ENCODE measurements at places on chromosomes 7 and 10. TPM values are rescaled to one million over a fixed set of nuclear protein-coding genes. Genes with fewer than 3 reads are reported as not detected.

GRCh38 chr7:129499999-129500398 is 2.3 kb upstream of the SMKR1 start:
- DNase-seq = no peak

- DNase-seq = peak; percentile 38
Observed at GRCh38 chr10:97907830-97908229, 58.2 kb downstream of the GOLGA7B start.

DNA sequence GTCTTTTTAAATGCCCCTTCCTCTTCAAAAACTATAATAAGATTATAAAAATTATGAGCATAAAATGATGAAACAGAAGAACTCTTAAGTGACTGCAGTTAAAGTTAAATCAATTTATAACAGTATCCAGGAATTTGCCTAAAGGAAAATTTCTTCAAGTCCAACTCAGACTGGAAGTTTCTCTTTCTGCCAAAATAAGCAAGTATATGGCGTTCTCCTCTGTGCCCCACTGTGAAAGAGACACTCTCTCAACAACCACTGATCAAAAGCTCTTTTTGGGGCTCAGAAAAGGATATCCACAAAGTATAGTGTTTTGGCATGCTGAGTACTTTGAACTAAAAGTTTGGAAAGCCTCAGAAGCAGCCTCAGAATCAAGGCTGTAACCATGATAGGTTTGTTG is 139.9 kb downstream of the SKIDA1 start:
- no peak for DNase-seq

GRCh38 chr7:158141806-158142518 is 445.7 kb downstream of the PTPRN2 start:
- DNase-seq = peak; percentile 69

DNA sequence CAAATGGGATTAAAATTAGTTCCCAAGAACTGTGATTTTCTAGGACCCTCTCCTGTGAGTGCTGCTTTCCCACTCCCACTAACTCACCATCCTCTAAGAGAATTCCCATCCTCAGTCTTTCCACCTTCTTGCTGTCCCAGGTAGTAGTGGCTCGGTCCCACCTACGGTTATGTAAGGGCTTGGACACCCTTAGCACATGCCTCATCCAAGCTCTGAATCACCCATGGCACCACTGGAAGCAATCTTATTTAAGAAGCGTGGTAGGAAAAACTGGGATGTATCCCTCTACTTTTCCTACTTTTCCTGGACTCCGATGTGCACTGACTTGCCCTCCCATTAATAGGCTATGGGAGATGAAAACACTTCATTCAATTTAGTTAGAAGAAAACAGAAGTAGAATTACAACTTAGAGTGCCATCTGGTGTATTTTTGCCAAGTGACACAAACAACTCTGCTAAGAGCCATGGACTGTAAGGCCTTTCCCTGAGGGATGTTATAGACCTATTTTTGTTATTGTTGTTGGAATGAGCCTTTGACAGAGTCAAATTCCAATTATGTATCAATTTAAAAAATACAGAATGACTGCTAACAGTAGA is 13.7 kb upstream of the ANKRD22 start:
- no peak for DNase-seq

DNA sequence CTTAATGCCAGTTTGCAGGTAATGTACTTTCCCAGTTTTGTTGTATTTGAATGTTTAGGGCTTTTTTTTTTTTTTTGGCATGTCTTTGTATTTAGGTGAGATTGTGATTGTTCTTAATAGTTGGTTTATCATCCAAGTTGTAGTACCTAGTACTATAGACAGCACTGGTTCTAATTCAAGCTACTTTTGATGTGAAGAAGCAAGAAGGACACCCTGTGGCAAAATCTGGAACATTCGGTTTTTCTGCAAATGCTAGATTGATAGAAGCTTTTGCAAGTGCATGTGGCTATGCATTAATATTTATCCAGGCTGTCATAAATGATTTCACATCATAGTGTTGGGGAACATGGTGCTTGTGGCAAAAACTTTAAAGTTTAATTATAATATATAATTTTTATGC is 248.9 kb downstream of the FOXP2 start:
- DNase-seq = no peak

DNA sequence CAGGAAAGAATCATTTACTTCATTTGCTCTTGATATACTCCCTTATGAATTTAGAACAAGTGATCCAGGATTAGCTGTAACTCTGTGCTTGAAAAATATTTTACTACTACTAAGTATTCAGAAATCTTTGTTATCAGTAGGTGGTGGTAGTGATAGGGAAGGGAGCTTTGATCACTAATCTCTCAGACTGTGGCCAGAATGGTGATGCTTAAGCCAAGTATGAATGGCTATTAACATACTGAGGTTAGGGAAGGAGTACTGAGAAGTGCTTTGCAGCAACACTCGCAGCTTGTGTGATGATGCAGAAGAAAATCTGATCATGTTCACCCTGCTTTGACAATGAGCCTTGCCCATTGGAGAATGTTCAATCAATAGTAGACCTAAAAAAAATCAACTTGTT is 29.3 kb downstream of the AP3M1 start:
- no peak for DNase-seq

GRCh38 chr7:45106-46090 is 147.0 kb upstream of the FAM20C start:
- DNase-seq = peak; percentile 32

GRCh38 chr10:56091872-56092271 is 269.2 kb downstream of the ZWINT start:
- no peak for DNase-seq

DNA sequence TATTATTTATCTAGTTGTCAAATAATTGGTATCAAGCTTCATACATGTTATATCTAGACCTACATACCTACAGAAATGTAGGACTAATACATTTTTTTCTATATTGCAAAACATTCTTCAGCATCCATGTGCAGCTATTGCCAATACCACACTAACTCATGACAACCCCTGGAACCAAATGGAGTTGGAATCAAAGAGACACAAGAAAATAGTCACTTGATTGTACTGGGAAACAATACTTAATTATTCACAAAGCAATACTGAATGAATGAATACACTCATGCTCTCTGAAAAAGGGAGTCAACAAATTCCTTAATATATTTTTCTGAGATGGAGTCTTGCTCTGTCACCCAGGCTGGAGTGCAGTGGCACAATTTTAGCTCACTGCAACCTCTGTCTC is 10.4 kb upstream of the CFAP43 start:
- no peak for DNase-seq

DNA sequence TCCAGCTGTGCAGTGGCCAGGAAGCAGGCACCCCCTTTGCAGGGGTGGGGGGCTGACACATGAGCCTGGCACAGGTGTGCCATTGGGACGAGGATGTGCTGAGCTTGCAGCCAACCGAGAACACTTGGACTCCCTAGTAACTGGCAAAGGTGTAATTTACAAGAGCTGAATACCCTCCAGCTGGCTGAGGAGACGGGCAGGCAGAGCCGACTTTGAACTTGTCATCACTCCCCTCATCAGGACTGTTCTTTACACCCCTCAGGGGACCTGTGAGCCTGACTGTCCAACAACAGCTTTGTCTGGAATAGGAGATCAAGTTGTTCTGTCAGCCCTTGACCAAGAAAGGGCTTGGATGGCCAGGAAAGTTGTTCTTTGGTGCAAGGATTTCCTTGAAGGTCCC is 61.2 kb downstream of the CDH23 start:
- no peak for DNase-seq

- no peak for DNase-seq
Observed at GRCh38 chr7:22173685-22174573, 183.0 kb downstream of the RAPGEF5 start.

DNA sequence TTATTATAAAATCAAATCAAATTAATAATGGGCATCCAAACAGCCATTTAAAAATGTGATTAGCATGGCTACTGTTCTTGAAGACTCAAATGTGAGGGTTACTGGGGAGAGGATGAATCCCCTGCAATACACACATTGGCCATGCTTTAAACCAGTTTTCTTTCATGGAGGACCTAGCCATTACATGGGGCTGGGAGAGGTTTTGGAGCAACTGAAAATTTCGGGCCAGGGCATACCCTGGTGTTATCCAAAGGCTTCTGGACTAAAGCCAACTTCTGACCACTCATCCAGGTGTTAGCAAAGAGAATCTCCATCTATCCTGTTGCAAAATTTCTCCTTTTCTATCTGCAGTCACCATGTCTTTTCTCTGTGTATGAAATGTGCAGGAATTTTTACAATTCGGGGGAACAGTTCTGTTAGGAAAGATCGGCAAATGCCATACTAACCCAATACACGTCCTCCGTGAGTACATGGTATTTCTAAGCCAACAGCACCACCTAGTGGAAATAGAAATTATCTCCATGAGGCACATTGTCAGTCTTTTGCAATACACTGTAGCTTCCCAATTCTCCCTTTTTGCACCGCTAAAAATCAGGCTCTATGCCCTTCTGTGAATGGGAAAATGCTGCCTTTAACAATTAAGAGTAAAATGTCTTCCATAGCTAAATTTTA is 47.0 kb upstream of the ZNF107 start:
- no peak for DNase-seq

GRCh38 chr7:27933671-27934565 is 194.0 kb downstream of the TAX1BP1 start:
- no peak for DNase-seq

GRCh38 chr7:32059289-32060011 is 10.8 kb downstream of the PDE1C start:
- no peak for DNase-seq

DNA sequence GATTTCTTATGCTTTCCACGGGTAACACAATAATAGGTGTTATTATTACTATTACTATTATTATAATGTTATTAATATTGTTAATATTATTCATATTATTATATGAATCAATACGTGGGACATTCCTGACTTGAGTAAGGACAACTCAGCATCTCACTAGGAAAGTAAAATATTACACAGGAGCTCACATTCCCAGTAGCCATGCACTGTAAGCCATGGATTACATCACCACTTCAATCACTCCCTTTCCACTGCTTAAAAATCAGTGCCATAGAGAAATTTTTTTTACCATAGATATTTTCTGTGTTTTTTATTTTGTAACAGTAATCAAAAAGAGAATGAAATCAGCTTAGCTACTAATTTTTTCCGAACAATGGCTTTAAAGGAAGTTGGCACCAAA is 68.5 kb upstream of the DGKI start:
- no peak for DNase-seq

GRCh38 chr7:158257516-158258410 is 329.9 kb downstream of the PTPRN2 start:
- DNase-seq = peak; percentile 59

DNA sequence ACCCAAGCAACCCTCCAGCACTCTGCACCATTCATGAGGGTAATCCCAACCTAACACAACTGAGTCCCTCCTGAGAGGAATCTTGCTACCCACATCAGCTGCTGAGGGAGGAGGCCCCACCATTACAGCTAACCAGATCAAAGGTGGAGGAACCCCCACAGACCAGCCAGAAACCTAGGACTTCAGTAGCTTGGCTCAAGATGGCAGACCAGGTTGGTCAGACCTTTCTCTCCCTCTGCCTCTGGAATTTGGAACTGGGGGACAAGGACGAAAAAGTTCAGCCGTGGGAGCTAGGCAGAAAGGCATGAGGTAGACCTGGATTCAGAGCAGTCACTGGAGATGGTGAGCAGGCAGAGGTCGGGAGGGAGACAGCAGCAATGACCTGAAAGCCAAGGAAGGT is 101.3 kb upstream of the CACUL1 start:
- DNase-seq = no peak

- DNase-seq = no peak
Observed at GRCh38 chr10:123560301-123561140, 105.6 kb upstream of the GPR26 start.

GRCh38 chr7:141884539-141885225 is 31.5 kb upstream of the OR9A4 start:
- no peak for DNase-seq

DNA sequence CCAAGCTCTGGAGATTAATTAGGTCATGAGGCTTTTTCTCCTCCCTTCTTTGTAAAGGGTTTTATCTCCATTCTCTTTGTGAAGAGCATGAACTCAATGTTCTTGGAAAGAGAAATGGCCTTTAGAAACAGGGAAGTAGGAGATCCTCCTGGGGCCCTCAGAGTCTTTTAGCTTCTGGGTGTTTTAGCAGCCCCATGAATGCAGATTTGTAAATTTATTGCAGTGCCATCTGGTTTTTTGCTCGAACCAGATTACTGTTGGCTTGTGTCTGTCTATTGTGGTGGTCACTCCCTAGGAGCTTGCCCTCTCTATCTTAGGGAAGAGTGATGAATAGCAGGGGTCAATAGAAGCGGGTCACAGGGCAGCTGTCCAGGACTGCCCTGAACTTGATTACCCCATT is 110.6 kb downstream of the BTRC start:
- DNase-seq = no peak

DNA sequence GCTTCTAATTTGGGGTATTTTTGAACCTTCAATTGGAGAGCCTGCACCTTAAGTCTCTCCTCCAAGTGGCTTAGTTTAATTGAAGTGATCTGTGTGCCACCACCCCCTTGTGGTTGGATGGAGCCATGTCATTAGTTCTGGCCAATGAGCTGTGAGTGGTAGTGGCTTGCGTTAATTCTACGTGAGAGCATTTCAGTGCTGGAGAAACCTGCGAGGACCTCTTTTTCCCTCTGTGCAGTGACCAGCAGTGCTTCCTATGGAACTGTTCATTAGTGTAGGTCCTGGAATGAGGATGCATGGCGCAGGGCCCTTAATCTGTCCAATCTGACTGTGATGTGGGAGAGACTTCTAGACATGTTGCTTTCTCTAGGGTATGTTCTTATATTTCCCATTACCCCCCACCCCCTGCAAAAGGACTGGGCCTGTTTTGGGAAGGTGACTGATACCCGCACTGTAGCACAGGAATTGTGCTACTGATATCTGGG is 3.8 kb downstream of the HILPDA start:
- DNase-seq = peak; percentile 62

- DNase-seq = no peak
Observed at GRCh38 chr10:29517352-29517923, 117.3 kb downstream of the SVIL start.

DNA sequence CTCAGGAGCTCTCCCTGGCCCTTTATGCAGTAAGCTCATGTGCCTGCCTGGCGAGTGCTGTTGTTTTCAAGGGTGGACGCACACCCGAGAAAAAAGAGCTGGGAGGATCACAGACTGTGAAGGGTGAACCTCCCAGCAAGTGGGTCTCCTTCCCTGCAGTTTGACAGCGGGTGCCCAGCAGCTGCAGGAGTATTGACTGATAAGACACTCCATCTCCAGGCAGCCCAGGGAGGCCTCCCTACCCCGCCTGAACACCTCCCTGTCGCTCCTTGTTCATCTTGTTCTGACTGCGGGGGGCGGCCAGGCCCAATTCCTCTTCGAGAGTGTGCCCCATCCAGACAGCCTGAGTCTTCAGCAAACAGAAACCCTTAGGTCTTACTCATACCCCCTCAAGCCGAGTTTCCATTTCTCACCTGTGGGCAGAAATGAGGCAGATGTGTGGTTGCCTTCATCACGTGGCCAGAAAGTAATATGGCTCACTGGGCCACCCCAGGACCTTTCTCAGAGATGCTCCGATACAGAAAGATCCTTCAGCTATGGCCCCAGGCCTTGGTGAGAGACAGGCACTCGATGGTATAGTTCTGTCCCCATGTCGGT is 17.2 kb downstream of the MDH2 start:
- no peak for DNase-seq

- DNase-seq = no peak
Observed at GRCh38 chr7:114062810-114063209, 144.0 kb upstream of the PPP1R3A start.

Gene AKR1C2
- total RNA-seq = 44.7 TPM

Gene PDE6C
- not detected for total RNA-seq

Gene IFIT3
- 14.2 TPM for total RNA-seq

Gene PRKG1
- 199 TPM for total RNA-seq

Gene HOXA2
- 1.6 TPM for total RNA-seq

Gene GET4
- 19.9 TPM for total RNA-seq

Gene FANK1
- total RNA-seq = 1.3 TPM

Gene LGI1
- 5.1 TPM for total RNA-seq

Gene PFKFB3
- total RNA-seq = 116 TPM

Gene GSTO2
- 1.7 TPM for total RNA-seq

Gene ADRB1
- 0.12 TPM for total RNA-seq

Gene MMD2
- total RNA-seq = not detected
